GM12878 (cell line): ENCODE measurements at places on chromosomes 16 and 17. TPM values are rescaled to one million over a fixed set of nuclear protein-coding genes. Genes with fewer than 3 reads are reported as not detected.

DNA sequence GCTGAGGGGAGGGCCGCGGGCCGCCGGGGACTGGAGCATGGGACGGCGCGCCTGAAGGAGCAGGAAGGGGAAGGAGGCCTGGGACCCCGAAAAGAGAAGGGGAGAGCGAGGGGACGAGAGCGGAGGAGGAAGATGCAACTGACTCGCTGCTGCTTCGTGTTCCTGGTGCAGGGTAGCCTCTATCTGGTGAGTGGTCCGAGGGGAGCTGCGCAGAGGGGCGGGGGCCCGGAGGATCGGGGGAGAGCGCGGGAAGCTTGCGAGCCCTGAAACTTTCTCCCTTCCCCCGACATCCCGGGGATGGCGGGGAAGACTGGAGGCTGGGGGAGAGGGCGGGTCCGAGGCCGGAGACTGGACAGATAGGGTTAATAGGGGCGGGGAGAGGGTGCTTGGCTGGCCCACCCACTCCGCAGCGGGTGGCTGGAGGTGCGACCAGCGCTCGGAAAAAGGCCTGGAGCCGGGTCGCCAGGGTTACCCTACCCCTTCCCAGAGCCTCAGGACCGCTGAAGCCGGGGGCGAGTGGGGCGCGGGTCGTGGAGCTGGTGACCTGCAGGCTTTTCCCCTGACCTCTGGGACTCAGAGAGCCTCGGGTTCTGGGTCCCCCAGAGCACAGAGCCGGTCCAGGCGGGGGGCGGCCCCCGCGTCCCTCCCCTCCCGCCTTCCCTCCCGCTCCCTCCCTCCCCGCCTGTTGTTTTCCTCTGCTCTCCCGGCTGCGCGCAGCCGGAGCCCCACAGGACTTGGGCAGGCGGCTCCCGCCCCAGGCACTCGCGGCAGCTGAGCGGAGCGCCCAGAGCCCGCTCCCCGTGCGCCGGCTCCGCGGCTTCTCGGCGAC, 631 bp downstream of the NXPH3 start:
- H3K4me3 ChIP-seq = peak overlapping the region; percentile 72
- no peak overlapping the region for H3K27ac ChIP-seq
- no peaks in the 10 kb centered on the region for H3K36me3 ChIP-seq
- peaks cover 2% of the 10 kb centered on the region; the same call in 1 of the 2 replicates for H3K27me3 ChIP-seq
- peaks cover 1% of the 10 kb centered on the region; the same call in 1 of the 2 replicates for H3K4me1 ChIP-seq

The KRT40 gene
- polyA plus RNA-seq = not detected in 2 replicates

The KATNIP gene
- 8.1 and 10.7 TPM in 2 replicates for polyA plus RNA-seq

DNA sequence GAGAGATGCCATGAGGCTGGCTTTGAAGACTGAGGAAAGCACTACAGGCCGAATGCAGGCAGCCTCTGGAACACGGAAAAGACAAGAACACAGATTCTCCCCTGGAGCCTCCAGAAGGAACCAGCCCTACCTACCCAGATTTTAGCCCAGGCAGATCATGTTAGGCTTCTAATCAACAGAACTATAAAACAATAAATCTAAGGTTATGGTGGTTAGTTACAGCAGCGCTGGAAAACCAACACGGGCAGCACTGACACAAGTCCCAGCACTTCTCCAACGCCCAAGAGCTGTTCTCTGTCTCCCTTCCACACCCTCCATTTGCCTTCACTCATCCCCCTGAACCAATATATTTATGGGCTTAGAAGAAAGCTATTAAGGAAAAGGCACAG, 7.5 kb downstream of the ANKRD11 start:
- peaks cover 3% of the 10 kb centered on the region for H3K36me3 ChIP-seq
- no peaks in the 10 kb centered on the region for H3K27me3 ChIP-seq
- peak overlapping the region; percentile 0; the same call in 1 of the 2 replicates for H3K27ac ChIP-seq

The RAB26 gene
- polyA plus RNA-seq = 2.6 and 3.7 TPM in 2 replicates

GRCh38 chr17:6348891-6349290, 86.0 kb downstream of the AIPL1 start:
- H3K27me3 ChIP-seq = no peaks in the 10 kb centered on the region
- H3K27ac ChIP-seq = no peak overlapping the region
- no peaks in the 10 kb centered on the region for H3K4me1 ChIP-seq
- H3K36me3 ChIP-seq = no peaks in the 10 kb centered on the region
- no peak for DNase-seq

GRCh38 chr17:38441429-38442061, 13.3 kb downstream of the ARHGAP23 start:
- H3K36me3 ChIP-seq = no peaks in the 10 kb centered on the region
- no peak overlapping the region for H3K4me3 ChIP-seq
- H3K4me1 ChIP-seq = peaks cover 5% of the 10 kb centered on the region; the same call in 1 of the 2 replicates

DNA sequence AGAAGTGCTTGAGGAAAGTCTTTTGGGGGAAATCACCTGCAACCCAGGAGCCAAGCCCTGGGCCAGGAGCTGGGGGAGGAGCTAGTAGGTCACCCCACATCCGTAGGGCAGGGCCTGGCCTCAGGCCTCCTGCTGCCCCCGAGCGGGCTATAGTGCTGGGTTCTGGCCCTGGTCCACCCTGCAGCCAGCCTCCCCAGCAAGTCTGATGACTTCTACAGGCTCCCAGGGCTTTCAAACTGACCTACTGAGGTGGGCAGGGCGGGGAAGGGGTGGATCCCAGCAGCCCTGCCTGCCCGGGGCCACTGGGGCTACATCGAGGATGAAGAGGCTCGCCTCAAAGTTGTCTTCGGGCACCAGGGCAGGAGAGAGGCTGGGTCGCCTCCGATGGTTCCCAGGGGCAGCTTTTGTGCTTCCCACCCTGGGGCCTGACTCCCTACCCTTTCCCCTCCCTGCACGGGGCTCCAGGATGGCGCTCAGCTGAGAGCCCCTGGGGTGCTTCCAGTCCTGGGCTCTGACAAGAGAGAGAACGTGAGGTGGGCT, 5.0 kb downstream of the CENPX start:
- DNase-seq = no peak
- H3K4me1 ChIP-seq = peaks cover 6% of the 10 kb centered on the region
- H3K27ac ChIP-seq = no peak overlapping the region
- H3K36me3 ChIP-seq = no peaks in the 10 kb centered on the region; the same call in none of the 2 replicates
- H3K4me3 ChIP-seq = no peak overlapping the region
